ENCODE measurements at places on chromosomes 2 and 18.

GRCh38 chr18:41917181-41917580 is 37.9 kb upstream of the PIK3C3 start:
- no peak for DNase-seq

- peak; percentile 77 for DNase-seq
Measured at GRCh38 chr2:9820020-9820973, 23.0 kb upstream of the TAF1B start.

DNA sequence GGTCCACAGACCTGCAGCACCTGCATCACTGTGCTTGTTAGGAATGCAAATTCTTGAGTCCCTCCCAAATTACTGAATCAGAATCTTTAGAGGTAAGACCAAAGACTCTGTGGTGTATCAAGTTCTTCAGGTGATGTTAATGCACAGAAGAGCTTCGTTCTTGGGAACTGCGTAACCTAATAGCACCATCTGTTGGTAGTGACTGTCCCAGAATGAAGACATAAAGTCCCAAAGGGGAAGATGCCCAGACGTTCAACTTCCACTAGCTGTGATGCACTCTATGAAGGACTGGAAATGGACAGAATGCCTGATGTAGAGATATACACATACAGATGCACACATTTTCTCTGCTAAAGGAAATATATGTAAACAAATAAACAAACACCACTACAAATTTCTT is 576.0 kb downstream of the LRP1B start:
- DNase-seq, result peak; percentile 32

- no peak for DNase-seq
Measured at GRCh38 chr2:220297093-220297492, 669.7 kb downstream of the SLC4A3 start.

GRCh38 chr2:10440736-10441135 is 7.4 kb downstream of the ODC1 start:
- DNase-seq, result no peak

GRCh38 chr2:46718784-46719183 is 196.8 kb downstream of the MCFD2 start:
- no peak for DNase-seq

DNA sequence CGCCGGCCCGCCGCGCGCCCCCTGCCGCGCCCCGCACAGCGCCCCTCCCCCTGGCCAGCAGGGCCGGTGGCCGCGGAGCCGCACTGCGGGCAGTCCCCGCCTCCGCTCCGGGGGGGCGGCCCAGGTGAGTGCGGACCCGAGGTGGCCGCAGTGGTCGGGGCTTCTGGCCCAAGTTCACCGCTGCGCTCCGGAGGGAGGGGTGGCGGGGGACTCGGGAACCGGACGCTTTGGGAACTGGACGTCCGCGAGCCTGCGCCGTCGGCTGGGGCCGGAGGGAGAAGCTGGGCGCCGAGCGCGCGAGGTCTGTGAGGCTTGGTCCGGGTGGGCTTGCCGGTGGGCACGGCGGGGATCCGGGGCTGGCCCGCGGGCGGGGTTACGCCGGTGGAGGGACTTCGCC is 591 bp upstream of the LDLRAD4 start:
- DNase-seq, result no peak

DNA sequence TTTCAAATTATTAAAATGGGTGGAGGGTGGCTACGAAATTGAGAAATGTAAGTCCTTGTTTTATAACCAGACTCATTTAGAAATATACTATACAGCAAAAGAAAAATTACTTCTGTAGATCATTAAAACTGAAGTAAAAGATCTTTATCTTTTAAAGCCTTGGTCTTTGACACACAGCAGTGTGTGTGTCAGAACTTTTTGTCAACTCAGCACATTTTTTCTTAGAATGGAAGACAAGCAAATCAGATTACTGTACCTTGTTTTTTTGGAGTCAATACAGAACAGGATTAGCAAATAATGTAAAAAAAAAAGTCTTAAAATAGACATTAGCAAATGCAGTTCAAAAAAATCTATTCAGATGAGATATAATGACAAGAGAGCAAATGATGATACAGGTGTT is 49.1 kb downstream of the C2orf76 start:
- no peak for DNase-seq

- peak; percentile 84 for DNase-seq
Measured at GRCh38 chr18:46173393-46174341, 69.5 kb downstream of the HAUS1 start.

DNA sequence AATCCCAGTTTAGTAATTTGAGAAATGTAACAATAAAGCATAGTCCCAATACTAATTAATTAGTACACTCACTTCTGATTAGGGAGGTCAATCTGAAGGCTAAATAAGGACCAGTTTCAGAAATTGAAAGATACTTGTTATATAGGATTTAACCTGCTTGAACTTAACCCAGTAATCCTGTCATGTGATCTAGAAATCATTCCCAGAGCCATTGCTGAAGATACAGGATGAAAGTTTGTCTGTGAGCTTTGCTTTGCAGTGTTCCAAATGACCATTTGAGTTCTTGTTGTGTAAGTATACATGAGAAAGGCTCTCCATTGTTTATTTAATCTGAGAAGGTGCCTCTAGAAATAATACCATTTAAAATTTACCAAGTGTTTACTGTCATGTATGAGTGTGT is 52.2 kb downstream of the GALNT1 start:
- DNase-seq, result no peak

DNA sequence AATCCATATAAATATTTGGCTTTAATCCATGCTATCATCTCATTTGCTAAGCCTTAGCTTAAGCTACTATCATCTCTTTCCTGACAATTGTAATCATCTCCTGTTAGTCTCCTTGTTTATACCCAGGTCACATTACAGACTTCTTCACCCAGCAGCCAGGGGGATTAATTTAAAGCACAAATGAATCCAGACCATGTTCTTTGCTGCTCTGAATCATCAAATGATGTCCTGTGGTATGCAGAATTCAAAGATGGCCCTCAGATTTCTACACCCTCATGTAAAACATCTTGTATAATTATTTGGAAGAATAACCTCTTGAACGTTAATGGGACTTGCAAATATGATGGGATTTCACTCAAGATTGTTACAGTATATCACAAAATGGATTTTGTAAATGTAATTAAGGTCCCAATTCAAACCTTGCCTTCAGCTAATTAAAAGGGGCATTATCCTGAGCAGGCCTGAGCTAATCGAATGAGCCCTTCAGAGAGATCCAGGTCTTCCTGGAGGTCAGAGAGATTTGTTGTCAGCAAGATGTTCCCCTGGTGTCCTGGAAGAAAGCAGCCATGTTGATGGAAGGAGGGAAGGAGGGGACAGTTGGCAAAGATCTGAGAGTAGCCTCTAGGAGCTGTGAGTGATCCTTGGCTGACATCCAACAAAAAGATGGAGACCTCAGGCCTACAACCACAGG is 241.1 kb upstream of the MMADHC start:
- DNase-seq, result no peak

GRCh38 chr18:12840382-12840781 is 43.7 kb downstream of the PTPN2 start:
- DNase-seq, result no peak

DNA sequence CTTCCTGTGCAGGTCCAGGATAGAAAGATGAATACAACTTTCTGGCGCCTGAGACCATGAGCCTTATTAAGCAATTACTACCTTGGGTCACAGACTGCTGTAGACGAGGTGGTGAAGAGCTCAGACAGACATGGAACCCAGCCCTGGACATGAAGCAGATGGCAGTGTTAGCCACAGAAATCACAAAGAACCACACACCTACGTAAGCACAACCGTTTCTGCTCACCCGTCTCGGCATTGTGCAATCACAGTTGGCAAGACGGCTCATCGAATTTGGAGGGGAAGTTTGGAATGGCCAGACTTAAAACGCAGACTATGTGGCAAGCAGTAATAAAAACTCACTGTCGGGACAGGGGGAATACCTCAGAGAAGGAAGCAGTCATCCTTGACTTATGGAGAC is 24.3 kb upstream of the ASPRV1 start:
- no peak for DNase-seq

DNA sequence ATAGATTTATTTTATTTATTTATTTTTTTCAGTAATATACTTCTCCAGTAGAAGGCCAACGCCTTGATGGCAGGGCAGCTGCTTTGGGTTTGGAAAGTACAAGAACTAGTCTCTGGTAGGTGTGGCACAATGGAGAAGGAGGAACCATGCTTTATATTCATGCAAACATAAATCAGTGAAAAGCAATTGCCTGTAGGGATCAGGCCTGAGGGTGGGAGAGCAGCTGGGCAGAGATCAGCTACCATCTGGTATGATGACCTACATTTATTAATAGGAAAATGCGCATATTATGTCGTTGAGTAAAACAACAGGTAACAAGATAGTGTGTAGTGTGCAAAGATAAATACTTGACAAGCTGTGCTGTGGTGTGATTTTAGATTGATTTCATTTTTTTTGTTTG is 120.4 kb upstream of the TLK1 start:
- no peak for DNase-seq

GRCh38 chr2:54042897-54043620 is 72.3 kb upstream of the PSME4 start:
- peak; percentile 31 for DNase-seq

GRCh38 chr2:200376513-200377354 is 70.2 kb downstream of the SPATS2L start:
- no peak for DNase-seq

- no peak for DNase-seq
Measured at GRCh38 chr2:242020196-242021004, 150.9 kb downstream of the RTP5 start.
